ENCODE measurements at places on chromosomes 2 and 18.

DNA sequence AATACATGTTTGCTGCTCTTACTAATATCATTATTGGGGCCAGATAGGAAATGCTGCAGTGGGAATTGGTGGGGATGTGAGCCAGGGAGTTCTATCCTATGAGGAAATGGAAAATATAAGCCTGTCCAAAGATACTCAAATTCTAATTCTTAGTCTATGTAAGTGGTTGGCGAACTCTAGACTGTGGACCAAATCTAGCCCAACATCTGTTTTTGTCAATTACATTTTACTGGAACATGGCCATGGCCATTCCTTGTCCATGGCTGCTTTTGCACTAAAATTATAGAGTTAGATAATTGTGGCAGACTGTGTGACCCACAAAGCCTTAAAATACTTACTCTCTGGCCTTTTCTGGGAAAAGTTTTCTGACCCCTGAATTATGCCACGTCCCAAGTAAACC is 113.3 kb downstream of the MGAT5 start:
- no peak for DNase-seq

DNA sequence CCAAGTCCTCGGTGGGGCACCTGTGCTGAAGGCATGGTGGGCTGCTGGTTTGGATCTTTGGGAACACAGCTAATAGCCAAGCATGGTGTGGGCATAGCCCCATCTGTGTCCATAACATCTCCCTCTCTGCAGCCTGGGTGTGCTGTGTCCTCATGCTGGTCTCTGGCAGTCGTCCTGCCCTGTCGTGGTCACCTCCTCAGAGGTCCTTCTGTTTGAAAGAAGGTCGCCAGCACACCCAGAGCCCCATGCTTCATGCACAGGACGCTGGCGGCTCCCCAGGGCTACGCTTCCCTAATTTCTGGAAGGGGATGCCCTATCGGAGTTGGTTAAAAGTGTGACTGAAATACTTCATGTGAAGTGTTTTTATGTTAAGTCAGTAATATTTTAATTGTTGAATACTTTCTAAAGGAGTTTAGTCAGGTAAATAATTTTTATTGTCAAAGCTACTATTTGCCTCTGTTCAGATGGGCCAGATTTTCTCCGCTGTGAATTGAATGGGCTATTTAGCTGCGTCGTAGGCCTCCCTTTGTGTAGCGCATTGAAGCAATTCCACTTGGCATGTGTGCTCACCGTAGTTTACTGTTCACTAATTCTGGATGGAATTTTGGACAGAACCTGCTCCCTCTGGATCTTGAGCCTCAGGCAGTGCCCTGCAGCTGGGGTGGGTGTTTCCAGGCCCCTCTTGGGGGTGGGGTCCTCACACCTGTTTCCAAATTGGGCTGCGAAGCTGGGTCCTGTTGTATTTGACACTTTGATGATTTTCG is 81.9 kb downstream of the WDSUB1 start:
- DNase-seq, result no peak

GRCh38 chr2:28390746-28391563 is 1.7 kb upstream of the FOSL2 start:
- no peak for DNase-seq

GRCh38 chr2:38620282-38620977 is 17.7 kb upstream of the HNRNPLL start:
- DNase-seq, result no peak

DNA sequence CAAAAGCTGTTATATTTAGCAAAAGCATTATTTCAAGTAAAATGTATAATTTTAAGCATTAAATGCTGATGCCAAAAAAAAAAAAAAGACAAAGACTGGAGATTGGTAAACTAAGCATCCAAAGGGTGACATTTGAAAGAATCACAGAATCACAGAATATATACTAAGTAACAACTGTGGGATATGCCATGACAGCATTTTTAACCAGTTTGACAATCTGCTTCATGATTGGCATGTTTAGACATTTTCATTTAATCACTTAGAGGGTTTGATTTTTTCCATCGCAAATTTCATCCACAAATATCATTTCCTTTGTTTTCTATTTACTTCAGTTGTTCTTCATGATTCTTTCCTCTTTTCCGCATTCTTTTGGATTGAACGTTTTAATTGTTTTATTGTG is 66.9 kb upstream of the TMEM18 start:
- no peak for DNase-seq

DNA sequence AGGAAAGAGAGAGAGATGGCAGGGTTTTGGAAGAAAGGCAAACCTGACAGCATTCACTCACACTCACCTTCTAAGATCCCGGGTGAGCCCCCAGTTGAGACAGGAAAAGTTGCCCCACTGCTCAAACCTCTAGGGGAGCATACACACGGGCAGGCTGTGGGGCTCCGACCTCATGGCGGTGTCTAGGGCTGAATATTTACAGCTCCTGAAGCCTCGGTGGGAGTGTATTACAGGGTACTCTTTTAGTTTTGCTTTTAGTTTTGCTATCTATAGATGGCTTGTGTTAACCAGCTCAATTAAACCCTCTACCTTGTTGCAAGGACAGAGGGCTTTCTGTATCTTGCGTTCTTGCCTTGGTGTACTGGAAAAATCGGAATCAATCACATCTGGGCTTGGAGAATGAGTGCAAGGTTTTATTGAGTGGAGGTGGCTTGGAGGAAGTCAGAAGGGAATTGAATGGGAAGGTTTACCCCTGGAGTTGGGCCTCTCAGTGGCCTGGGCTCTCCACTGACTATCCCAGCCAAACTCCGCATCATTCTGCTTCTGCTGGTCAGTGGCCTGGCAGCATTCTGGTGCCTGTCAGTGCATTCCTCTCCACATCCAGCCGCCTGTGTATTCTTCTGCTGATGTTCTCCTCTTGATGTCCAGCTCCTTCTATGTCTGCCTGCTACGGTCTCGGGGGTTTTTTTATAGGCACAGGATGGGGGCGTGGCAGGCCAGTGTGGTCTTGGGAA is 10.1 kb upstream of the IFIH1 start:
- no peak for DNase-seq

GRCh38 chr2:169275696-169276444 is 86.5 kb downstream of the LRP2 start:
- DNase-seq, result no peak

GRCh38 chr18:30288662-30289414 is 753.7 kb downstream of the DSC3 start:
- DNase-seq, result no peak

DNA sequence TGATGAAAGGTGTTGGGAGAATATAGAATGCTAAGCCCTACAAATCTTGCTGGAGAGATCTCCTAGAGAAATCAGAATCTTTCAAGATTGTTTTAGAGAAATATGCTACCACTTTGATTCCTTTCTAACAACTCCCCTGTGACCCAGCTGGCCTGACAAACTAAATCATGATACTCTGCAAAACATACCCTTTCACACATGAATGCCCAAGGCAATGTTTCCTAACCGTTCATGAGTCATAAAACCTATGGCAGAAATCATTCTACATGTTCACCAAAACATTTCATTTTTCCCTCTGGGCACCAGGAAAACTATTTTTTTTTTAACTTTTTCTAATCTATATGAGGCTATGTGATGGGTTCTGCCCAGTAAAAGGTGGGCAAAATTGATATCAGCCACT is 77.8 kb upstream of the SETBP1 start:
- DNase-seq, result no peak

- no peak for DNase-seq
These were observed 11.2 kb upstream of the WIPF1 start for GRCh38 chr2:174608866-174609214.

- DNase-seq, result no peak
These were observed 91.1 kb upstream of the EPC2 start for GRCh38 chr2:148553332-148553887.

- no peak for DNase-seq
These were observed 270.6 kb upstream of the RGPD4 start for GRCh38 chr2:107556038-107556627.

DNA sequence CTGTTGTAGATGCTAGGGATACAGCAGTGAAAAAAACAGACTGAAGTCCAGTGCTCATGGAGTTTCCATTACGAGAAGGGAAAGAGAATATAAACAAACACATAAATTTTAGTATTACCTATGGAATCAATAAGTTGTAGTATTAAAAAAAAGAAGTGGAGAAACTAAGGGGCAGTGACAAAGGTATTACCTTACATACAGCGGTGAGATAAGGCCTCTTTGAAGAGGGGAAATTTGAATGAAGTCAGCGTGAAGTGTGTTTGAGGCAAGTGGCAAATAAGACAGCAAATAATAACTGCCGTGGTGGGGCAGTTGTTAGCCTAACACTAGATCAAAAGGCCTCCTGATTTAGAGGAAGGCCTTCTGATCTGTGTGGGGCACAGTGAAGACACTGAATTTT is 57.9 kb downstream of the TLK1 start:
- DNase-seq, result no peak

DNA sequence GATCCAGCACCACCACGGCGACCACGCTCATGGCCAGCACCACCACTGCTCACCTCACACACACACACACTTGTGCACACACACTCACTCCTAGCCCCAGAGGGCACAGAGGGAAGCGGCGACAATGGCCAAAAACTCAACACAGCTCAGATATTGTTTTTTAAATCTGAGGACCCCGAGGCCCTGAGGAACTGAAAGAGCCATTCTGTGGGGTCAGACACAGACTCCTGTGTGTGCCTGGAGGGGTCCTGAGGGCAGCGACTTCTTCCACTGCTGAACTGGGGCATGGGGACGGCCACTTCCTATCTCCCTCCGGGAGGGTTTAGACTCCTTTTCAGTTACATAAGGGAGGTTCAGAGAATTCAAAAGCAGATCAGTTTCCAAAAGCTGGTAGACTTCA is 116.6 kb upstream of the PXDN start:
- no peak for DNase-seq

DNA sequence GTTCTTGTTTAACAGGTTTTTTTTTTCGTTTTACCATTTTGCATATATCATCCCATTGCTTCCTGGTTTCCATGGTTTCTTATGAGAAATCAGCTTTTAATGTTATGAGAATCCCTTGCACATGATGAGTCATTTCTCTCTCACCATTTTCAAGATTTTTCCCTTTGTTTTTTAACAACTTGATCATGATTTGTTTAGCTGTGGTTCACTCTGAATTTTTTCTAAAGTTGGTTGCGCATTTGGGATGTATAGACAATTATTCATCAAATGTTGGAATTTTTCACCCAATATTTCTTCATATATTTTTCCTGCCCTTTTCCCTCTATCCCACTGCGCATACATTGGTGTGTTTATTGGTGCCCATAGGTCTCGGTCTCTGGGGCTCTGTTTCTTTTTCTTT is 42.4 kb upstream of the BIN1 start:
- no peak for DNase-seq

DNA sequence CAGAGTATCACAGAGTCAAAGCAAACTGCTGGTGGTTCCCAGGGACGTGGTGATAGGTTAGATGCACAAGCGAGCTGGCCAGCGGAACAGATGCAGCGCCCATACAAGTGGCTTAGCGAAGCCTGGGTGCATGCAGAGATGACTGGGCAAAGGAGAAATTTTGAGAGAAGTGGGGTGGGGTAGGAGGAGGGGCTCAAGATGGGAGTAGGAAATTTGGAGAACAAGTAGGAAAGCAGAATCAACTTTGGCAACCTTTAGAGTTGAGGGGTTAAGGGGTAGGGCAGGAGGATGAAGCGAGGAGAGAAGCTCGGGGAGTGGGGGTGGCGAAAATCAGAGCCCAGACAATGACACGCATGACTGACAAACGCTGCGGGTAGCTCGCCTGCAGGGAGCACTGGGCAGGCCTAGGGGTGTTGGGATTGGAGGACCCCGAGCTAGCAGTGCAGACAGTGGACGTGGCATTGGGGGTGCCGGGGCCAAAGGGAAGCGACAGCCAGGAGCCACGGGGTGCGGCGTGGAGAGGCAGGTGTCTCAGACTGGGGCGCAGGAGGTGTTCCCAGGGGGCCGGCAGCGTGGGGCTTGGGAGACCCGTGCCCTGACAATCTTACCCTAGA is 431 bp downstream of the FAM98A start:
- peak; percentile 58 for DNase-seq

DNA sequence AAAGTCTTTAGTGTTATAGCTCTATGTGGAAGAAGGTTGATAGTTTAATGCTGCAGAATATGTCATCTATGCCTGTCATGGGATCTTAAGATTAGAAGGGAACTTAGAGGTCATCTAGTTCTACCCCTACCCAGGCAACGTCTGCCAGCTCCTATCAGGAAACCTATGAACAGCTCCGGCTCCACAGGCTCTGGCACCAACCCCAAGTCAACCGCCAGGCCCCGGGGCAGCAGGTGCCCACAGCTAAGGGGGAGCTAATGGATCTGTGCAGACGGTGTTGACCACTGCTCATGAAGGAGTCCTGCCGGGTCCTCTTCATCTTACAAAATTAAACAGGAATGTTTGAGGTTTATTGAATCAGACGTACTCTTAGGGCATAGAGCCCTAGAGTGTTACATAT is 440.8 kb upstream of the KLHL29 start:
- DNase-seq, result no peak

- no peak for DNase-seq
These were observed 293.8 kb upstream of the SLC14A2 start for GRCh38 chr18:45321520-45321919.

- no peak for DNase-seq
These were observed 82.6 kb downstream of the PKP4 start for GRCh38 chr2:158539176-158540005.

- no peak for DNase-seq
These were observed 23.9 kb downstream of the COL4A3 start for GRCh38 chr2:227188292-227188691.

- DNase-seq, result no peak
These were observed 33.7 kb downstream of the SLC20A1 start for GRCh38 chr2:112679484-112679883.

- DNase-seq, result no peak
These were observed 242.2 kb upstream of the FANCL start for GRCh38 chr2:58483307-58483706.

- DNase-seq, result no peak
These were observed 248.5 kb upstream of the EPAS1 start for GRCh38 chr2:46048693-46049092.

- DNase-seq, result no peak
These were observed 475.0 kb upstream of the POU3F3 start for GRCh38 chr2:104378853-104379374.

DNA sequence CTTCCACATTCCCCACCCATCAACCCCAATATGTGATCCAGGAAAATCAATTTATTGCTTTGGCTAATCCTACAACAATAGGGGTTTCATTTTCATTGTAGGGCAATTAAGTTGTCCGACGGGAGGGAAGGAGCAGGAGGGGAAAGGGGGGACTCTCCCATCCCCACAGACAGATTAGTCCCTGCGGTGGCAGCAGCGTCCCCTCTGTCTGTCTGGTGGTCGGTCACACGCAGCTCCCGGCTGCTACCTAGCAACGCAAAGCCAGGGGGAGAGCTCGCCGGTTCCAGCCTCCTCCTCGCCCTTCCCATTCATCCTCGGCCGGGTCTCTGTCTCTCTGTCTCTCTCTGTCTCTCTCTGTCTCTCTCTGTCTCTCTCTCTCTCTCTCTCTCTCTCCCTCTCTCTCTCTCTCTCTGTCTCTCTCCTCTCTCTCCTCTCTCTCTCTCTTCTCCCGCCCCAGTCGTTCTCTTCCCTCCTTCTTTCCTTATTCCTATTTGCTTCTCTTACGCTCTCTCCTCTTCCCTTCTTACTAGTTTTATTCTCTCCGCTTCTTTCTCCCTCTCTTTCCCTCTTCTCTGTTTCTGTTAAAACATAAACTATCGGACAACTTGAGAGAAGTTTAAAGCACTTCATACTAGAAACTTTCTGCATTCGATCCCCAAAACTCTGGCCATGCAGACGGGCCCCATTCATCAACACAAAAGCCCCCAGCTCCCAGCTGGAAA is 1.2 kb downstream of the LRP2 start:
- no peak for DNase-seq

- no peak for DNase-seq
These were observed 23.5 kb downstream of the CD302 start for GRCh38 chr2:159774370-159774990.

- DNase-seq, result no peak
These were observed 5.4 kb downstream of the AFG3L2 start for GRCh38 chr18:12371590-12371989.

All from T-helper 2 cell treated with Interferon-gamma antibody and Interleukin-4, amounts not matched to agents 5 μg/mL and 100 μg/mL, for 36 hours (primary cell).